CD4-positive, alpha-beta memory T cell (primary cell): ENCODE measurements at places on chromosomes 2 and 18. TPM values are rescaled to one million over a fixed set of nuclear protein-coding genes. Genes with fewer than 3 reads are reported as not detected.

Gene CLHC1
- total RNA-seq: 14.2 TPM

Gene SLC5A7
- total RNA-seq: not detected

GRCh38 chr2:199602271-199602895 is 144.6 kb upstream of the SATB2 start:
- DNase-seq: no peak

DNA sequence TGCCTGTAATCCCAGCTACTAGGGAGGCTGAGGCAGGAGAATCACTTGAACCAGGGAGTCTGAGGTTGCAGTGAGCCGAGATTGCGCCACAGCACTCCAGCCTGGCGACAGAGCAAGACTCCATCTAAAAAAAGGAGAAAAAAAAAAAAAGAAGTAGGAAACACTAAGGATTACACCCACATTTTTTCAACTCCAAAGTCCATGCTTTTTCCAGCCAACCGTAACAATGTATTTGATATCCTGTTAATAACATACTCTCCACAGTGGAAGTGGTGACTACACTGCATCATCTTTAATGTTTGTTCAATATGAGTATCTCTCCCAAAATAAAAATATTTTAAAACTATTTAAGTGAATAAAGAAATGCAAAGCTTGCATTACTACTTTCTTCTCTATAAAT is 481.6 kb upstream of the ACVR2A start:
- DNase-seq: no peak

GRCh38 chr18:76410660-76411417 is 84.2 kb downstream of the ZNF516 start:
- no peak for DNase-seq

GRCh38 chr18:76823587-76824011 is 1.2 kb downstream of the ZNF236 start:
- no peak for DNase-seq

- no peak for DNase-seq
These were observed 5.3 kb upstream of the ASAP2 start for GRCh38 chr2:9201185-9201891.

GRCh38 chr18:45780568-45780967 is 44.9 kb upstream of the SIGLEC15 start:
- DNase-seq: no peak

DNA sequence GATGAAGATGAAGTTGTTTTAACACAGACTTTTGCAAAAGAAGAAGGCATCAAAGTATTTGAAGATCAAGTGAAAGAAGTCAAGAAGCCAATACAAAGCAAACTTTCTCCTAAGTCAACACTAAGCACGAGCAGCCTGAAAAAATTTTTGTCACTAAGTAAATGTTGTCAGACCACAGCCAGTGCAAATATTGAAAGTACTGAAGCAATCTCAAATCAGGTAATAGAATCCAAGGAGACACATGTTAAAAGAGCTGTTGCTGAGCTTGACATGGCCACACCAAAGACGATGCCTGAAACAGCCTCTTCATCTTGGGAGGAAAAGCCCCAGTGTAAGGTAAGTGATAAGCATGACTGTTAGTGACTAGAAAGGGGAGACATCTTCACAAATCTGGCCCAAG is 75.1 kb downstream of the FSIP2 start:
- no peak for DNase-seq

DNA sequence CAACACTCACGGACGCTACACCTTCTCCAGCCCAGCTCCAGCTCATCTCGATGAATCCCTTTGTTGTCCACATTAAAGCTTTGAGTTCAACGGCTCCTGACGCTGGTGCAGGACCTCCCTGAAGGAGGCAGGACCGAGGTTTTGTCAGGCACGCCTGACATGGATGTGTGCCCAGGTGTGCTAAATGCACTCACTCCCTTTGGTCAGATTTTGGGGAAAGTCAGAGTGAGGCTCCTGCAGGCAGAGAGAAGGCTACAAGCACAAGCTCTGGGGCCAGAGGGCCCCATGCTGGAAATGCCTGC is 78.6 kb downstream of the NDUFA10 start:
- DNase-seq: no peak
